ENCODE measurements at places on chromosomes 1 and 21.

DNA sequence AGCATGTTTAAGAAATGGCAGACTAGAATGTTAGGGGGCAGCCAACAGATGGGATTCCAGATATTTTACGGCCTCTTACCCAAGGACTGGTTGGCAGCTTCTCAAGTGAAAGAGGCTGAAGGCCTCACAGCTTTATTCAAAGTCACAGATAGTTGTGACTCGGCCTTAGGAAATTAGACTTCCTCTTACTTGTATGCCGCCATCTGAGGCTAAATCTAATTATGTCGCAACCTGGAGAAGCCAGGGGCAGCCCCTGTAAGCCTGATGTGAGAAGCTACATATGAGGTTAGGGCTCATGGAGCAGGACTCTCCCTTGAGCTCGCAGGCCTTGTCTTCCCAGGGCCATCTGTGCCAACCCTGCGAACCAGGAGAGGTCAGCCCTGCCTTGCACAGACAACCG lies 352.5 kb downstream of the HHAT start:
- DNase-seq: no peak

DNA sequence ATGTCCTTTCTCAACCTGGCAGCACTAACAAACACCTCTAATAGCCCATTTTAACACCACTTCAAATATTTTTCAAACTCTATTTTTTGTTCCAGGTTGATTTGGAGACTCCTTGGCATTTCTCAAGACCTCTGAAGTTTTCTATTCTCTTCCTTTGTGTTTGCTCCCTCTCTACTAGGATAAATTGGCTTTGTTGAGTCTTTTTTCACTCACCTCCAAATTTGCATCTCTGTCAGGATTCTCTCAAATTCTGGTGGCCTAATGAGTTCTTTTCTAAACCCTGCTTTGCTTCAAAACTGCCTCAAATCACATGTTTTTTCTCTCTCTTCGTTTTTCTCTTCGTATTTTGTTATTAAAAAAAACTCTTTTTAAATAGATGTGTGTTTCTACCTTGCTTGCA lies 582.2 kb upstream of the ADGRL4 start:
- no peak for DNase-seq

GRCh38 chr1:220389634-220390033 lies 117.4 kb upstream of the RAB3GAP2 start:
- DNase-seq: no peak

- no peak for DNase-seq
Measured at GRCh38 chr1:236020359-236021219, 44.3 kb downstream of the NID1 start.

DNA sequence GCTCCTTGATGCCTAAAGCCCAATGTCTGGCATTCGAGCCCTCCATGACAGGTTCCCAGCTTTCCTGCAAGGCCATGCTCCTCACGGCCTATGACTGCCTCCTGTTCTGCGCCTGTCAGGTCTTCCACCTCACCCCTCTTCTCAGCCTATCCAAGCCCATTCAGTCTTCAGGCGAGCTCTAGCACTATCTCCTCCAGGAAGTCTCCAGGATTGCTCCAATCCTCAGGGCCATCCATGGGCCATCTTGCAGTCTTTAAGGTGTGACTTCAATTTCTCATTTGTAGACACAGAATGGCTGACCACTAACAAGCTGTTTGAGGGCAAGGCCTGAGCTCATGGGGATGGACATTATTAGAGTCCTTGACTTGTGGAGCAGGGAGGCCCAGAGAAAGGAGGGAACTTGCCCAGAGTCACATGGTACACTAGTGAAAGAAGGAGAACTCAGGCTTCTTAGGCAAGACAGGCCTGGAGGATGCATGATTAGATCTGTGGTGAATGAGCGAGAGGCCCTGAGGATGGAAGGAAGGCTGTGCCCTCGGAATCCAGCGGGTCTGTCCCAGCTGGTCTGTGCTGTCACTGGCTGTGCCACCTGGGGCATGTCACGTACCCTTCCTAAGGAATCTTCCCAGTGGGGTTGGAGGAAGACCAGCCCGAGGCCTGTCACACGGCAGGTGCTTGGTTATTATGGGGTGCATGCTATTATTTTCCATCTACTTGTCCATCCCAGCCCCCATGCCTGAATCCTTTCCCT lies 1.2 kb upstream of the ACOT11 start:
- no peak for DNase-seq

- no peak for DNase-seq
Measured at GRCh38 chr1:41399145-41399795, 38.0 kb downstream of the FOXO6 start.

GRCh38 chr1:75136921-75137641 lies 2.9 kb downstream of the LHX8 start:
- DNase-seq: no peak

All from stimulated activated CD8-positive, alpha-beta memory T cell treated with anti-CD3 and anti-CD28 coated beads, Interleukin-15, amount 100 ng/mL, for 24 hours (primary cell).